ENCODE measurements at places on chromosomes 16 and 17.

DNA sequence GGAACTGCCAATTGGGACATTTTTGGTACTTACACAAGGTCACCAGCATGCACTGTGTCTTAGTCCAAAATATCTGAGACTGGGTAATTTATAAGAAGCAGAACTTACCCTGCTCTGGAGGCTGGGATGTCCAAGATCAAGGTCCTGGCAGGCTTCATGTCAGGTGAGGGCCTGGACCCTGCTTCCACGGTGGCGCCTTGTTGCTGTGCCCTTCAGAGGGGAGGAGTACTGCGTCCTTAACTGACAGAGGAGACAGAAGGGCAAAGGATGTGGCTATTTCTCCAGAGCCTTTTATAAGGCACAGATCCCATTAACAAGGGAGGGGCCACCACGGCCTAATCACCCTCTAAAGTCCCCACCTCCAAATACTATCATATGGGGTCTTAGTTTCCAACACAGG, 178.9 kb downstream of the C16orf95 start:
- DNase-seq = no peak

- no peak for DNase-seq
Observed at GRCh38 chr17:4839965-4840892, 7.1 kb downstream of the MINK1 start.

- DNase-seq = no peak
Observed at GRCh38 chr16:66849021-66849420, 4.8 kb downstream of the CA7 start.

DNA sequence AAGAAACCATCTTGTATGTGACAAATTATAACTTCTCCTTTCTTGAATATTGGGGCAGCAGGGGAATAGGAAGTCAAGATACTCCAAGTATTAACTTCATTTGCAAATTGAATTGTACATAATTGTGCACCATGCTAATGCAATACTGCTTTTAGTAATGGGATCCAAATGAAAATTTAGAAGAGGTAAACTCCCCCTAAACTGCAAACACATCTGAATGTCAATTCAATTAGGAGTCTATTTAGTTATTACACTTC, 4.5 kb downstream of the STAT5B start:
- no peak for DNase-seq

GRCh38 chr16:56667581-56668571, at the start of gene MT1G:
Gene MT1G, minus strand, starts transcription at chr16:56668065. Its CDS starts 72 bp downstream, at chr16:56667993.
- peak; percentile 20 for DNase-seq

Measured in CD4-positive, alpha-beta T cell (primary cell).